GDM1 (cell line): ENCODE measurements at places on chromosomes 6 and 20.

DNA sequence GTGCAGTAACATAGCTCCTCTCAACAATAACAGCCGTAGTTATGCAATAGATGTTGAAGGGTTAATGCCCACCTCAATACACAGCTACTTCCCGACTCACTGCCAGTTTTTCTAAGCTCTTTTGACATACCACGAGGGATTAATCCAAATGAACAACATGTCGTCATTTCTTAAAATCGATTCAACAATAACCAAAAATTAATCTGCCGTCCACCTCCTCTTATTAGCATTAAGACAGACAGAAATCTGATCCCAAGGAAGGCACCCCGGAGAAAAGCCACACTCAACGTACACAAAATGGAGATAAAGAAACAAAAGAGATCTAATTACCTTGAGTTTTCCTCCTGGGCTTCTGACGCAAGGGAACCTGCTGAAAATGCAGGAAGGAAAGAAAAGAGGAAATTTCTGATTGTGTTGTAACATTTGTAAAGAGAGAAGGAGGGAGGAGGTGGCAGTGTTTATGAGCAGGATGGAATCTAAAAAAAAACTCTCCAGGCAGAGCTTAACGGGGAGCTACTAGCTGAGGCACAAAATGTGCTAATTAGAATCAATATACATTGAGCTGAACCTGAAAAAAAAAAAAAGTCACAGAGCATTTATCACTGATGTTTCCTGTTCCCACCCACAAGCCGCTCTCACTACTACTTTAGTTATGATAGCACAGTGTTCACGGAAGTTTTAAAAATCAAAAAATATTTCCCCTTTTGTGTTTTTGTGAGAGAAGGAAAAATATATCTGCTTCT, 109.3 kb downstream of the IPCEF1 start:
- DNase-seq = no peak

- peak; percentile 31 for DNase-seq
Observed at GRCh38 chr20:57596998-57597939, 23.0 kb downstream of the ZBP1 start.

GRCh38 chr6:154690857-154691256, 42.4 kb upstream of the SCAF8 start:
- no peak for DNase-seq

- DNase-seq = no peak
Observed at GRCh38 chr6:36381502-36382389, 5.7 kb downstream of the ETV7 start.

DNA sequence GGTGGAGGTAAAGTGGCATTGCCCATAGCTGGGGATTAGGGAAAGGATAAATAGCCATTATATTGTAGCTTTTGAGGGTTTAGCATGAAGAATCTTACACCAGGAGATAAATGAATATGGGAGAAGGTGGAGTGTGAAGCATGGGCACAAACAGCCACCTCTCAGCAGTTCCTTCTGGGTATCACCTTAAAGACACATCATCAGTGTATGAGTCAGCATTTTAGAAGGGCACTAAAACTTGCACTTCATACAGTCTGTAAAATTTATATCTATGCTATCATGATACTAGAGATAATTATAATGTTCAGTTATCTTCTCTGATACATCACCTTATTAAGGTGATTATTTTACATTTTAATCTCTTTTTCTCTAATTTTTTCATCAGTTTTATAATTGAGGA, 25.3 kb downstream of the SLC35A1 start:
- DNase-seq = no peak

DNA sequence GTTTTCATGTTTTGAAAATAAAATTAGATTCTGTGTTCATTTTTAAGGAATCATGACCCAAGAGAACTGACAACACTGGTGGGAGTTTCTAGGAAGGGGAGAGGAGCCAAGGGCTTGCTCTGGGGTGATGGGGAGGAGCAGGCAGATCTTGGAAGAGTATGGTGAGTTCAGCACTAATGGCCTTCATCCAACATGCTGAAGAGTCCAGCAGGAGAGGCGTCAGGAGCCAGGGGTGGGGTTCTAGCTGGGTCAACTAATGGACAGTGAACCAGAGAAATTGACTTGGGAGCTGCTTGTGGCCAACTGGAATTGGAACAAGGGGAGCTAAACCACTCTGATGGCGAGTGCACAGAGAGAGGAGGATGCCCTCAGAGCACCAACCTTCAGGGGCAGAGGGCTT, 107.1 kb downstream of the MRPL14 start:
- no peak for DNase-seq
